ENCODE measurements at places on chromosomes 7 and 10. TPM values are rescaled to one million over a fixed set of nuclear protein-coding genes. Genes with fewer than 3 reads are reported as not detected.
A peak's percentile ranks its signal among the peaks of the same experiment; 100 is the strongest.

DNA sequence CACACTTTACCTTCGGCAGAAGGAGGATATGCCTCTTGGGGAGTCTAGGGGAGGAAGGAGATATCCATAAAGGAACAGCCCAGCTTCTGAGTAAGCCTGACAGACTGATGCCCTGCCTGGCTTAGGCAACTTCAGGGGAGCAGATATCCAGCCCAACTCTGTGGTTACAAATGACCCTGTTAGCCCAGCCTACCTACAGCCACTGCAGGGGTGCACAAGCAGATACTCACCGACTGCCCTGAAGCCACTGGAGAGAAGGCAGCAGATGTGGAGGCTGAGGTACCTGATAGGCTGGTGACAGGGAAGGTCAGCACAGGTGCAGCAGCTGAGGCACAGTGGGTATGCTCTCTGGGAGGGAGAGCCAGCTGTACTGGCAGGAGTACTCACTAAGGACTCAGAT, 770.2 kb downstream of the GRID1 start:
- no peak for DNase-seq

GRCh38 chr7:50595491-50596102, 30.4 kb upstream of the DDC start:
- no peak for DNase-seq

- DNase-seq: peak; percentile 28
Observed at GRCh38 chr7:34759477-34760125, 101.6 kb downstream of the NPSR1 start.

The MBLAC1 gene
- 2.0 TPM for polyA plus RNA-seq

- DNase-seq: no peak
Observed at GRCh38 chr7:104176332-104176731, 31.5 kb downstream of the ORC5 start.

The SOSTDC1 gene
- 52.4 TPM for polyA plus RNA-seq

DNA sequence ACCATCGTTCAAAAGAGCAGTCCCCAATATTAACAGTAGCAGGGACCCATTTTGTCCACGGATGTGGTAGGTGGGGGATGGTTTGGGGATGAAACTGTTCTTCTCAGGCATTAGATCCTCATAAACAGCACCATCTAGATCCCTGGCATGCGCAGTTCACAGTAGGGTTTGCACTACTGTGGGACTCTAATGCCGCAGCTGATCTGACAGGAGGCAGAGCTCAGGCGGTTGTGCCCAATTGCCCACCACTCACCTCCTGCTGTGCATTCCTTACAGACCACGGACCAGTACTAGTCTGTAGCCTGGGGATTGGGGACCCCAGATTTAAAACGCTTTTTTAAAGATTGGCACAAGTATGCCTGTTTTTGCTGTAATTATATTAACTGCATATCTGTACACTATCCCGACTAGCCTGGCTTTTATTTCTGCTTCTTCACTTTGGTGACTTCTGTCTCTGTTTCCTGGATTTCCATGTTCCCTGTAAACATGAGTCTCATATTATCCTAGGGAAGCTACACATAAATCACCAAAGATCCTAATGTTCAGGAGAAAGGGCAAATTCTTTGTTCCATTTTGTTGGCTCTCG, 163.3 kb upstream of the AKR1E2 start:
- DNase-seq: no peak

The GOLGA7B gene
- 0.45 TPM for polyA plus RNA-seq

DNA sequence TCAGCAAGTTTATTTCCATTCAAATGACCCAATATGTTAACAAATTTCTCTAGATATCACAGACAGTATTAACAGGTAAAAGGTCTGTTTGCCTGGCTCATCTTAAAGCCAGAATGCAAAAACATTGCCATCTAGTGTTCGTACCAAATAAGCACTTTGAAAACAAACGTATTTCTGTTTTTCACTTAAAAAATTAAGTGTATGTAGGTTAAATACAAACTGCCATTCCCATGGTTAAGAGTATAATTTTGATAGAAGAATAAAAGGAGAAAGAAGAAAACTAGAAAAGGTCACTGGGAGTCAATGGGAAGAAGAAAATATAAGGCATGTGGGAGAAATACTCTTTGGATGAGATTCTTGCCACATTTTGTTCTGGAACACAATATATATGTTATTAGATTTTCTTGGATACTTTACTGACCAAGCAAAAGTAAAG, 51.0 kb downstream of the ORC5 start:
- DNase-seq: peak; percentile 7

DNA sequence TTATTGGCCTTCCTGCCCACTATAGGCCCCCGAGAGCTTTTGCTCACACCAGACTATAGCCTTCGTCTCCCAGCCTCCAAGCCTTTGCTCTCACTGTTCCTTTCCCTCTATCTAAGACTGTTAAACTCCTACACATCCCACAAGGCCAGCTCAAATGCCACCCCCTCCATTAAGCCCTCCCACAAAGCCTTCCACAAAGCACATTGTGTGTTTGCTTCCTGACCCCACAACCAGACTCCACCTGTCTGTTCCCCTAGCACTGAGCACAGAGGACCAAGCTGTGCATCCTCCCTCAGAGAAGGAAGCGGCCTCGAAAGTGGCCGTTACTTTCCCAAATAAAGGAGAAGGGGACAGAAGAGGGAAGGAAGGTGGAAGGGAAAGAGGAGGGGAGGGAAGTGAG, 1.3 kb downstream of the LOXL4 start:
- no peak for DNase-seq

DNA sequence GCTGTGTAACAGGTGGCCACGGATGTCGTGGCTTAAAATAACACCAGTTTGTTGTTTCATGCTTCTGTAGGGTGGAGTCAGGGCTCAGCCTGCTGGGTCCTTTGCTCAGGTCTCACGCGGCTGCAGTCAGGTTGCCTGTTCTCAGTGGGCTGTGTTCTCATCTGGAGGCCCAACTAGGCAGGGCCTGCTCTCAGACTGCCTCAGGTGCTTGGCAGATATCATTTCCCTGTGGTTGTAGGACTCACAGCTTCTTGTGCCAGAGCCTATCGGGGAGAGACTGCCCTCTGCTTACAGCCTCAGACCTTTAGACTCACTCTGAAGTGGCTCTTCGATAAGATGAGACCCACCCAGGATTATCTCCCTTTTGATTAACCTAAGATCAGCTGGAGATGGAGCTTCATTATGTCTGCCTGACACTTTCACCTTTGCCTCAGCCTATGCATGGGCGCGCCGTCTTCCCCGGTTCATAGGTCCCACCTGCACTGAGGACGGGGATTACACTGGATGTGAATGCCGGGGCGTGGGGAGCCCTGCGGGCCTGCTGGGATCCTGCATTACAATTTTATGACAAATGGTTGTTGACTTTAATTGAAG, 55.3 kb downstream of the INPP5A start:
- no peak for DNase-seq

The NEUROG3 gene
- not detected for polyA plus RNA-seq

DNA sequence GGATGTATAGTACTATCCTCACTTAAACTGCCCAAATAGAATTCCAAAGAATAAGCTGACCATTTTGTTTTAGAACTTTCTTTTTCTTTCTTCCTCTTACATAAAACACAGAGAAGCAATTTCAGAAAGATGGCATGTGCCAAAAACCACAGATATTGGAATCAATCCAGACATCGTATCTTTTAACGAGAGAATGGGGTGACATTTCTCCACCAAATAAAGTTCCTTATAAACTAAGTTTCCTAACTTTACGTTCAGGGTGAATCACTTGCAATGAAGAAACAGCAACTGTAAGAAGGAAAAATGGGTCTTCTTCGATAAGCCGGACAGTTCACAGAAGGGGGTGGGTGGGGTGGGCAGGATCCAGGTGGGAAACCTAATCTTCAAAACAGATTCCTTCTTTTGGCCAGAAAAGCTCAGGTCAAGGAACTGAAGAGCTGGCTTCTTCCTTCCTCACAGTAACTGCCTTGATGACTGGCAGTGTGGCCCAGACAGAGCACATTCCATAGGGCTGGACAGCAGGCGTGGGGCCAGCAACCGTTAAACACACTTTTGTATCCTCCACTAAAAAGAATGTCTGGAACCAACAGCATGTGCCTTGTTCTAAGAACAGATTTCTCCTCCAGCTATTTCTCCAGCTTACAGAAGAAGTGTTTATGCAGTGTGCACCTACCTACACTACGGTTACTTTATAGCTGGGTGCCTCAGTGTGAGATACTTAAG, 31.5 kb downstream of the CREB3L2 start:
- no peak for DNase-seq

The MYPN gene
- polyA plus RNA-seq: 0.10 TPM

DNA sequence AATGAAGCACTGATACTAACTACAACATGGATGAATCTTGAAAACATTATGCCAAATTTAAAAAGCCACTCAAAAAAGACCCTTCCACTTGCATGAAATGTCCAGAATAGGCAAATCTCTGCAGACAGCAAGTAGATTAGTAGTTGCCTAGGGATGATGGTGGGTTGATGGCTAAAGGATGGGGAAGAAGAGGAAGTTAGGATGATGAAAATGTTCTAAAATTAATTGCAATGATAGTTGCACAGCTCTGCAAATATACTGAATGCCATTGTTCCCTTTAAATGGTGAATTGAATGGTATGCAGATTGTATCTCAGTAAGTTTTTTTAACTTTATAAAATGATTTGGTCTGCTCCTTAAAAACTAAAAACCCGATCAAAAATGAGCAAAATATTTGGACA, 7.3 kb upstream of the LIPA start:
- DNase-seq: no peak

- no peak for DNase-seq
Observed at GRCh38 chr7:130632111-130632510, 36.4 kb downstream of the COPG2 start.

The CCL26 gene
- not detected for polyA plus RNA-seq

The DKK1 gene
- polyA plus RNA-seq: 34.8 TPM

GRCh38 chr7:31500656-31501055, 13.2 kb upstream of the ITPRID1 start:
- DNase-seq: no peak

GRCh38 chr7:118013252-118014010, 140.2 kb upstream of the CTTNBP2 start:
- DNase-seq: no peak

The AGAP5 gene
- 32.0 TPM for polyA plus RNA-seq

DNA sequence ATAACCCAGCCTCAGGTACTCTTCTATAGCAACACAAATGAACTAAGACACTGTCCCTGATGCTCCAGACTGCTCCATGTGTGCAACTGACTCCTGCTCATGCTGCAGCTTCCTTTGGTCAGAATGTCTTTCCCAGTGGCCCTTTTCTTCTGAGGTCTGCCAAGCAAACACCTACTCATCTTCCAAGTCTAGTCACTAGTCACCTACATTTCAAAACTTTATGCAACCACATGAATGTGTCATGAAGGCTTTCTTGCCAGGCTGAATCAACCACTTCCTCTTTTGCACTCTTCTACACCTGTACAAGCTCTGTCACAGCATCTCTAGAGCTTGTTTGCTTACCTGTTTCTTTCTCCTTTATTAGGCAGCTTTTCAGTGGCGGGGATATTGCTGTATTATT, 75.8 kb downstream of the LSMEM1 start:
- DNase-seq: no peak

GRCh38 chr7:38177621-38178003, 433 bp upstream of the STARD3NL start:
- DNase-seq: no peak

The MCM10 gene
- polyA plus RNA-seq: 13.5 TPM

GRCh38 chr7:70566671-70567070, 565.3 kb upstream of the GALNT17 start:
- no peak for DNase-seq

- DNase-seq: no peak
Observed at GRCh38 chr10:7424315-7424714, 13.5 kb upstream of the SFMBT2 start.

- no peak for DNase-seq
Observed at GRCh38 chr7:100789055-100789454, 38.3 kb downstream of the EPHB4 start.

DNA sequence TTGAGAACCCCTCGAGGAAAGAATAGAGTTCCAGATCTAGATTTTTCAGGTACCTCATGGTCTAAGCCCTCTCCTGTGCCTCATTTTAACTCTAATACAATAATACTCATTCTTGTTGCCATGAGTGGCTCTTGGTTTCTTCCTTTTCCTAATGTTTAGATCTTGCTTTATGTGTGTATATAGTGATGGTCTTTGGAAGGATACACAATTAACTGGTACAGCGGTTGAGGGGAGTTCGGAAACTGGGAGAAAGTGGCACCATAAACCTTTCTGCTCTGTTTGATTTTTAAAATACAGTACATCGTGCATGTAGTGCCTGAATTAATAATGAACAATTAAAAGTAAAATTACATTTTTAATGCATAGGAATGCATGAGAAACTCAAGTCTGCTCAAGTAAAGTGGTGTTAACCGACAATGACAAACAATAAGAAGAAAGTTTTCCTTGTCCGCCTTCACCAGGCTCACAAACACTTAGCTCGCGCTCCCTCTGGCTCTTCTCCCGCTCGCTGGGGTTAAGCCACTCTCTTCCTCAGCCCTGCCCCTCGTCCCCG, 386 bp upstream of the EIF4EBP2 start:
- DNase-seq: no peak

GRCh38 chr10:64731016-64731415, 1209.8 kb downstream of the REEP3 start:
- no peak for DNase-seq

DNA sequence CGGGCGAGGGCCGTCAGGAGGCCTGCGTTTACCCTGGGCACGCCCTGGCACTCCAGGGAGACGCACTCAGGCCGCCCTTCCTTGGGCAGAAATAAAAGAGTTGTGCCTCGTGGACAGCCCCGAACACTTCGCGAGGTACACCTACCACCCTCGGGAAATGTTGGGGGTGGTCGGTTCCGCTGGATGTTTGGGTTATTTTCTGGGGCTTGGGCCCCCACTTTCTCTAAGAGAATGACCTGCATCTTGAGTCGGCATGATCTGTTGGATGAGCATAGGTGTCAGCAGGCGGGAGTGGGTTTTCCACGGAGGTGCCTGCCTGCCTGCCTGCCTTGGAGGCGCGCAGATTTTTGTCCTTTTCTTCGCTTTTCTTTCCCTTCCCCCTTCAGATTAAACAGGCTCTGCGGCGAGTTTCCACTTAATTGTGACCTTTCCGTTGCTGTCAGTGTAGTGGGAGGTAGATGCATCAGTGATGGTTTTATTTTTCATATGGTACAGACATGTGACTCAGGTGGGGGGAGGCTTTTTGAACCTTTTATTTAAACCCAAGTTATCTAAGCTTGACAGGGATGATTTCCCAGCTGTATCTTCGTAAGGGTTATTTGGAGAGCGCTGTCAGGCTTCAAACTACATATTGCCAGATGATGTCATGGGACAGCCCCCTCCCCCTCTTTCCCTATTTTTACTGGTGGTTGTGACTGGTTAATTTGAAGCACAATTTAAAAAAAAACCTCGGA, 661 bp downstream of the HECTD2 start:
- peak; percentile 35 for DNase-seq

GRCh38 chr7:121796381-121796780, 76.6 kb upstream of the PTPRZ1 start:
- no peak for DNase-seq

- DNase-seq: no peak
Observed at GRCh38 chr7:158973941-158974785, 117.8 kb downstream of the DYNC2I1 start.

DNA sequence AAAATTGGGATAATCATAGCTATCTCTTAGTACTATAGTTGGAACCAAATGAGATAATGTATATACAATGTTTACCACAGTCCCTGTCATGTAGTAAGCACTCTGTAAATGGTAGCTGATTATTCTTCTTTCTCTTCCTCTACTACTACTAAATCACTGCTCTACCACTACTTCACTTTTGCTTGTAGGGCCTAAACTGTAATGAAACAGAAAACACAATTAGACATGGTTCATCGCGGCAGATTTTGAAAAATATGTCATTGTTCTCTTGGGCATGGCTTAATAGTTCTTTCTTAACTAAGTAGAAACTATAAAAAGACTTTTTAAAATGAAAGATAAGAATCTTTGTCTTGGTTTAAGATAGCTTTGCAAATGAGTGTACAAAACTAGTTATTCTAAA, 34.9 kb downstream of the R3HCC1L start:
- DNase-seq: no peak

Measured in renal pelvis (tissue), 12 donors.